ENCODE measurements at places on chromosomes 16 and 17. TPM values are rescaled to one million over a fixed set of nuclear protein-coding genes. Genes with fewer than 3 reads are reported as not detected.

DNA sequence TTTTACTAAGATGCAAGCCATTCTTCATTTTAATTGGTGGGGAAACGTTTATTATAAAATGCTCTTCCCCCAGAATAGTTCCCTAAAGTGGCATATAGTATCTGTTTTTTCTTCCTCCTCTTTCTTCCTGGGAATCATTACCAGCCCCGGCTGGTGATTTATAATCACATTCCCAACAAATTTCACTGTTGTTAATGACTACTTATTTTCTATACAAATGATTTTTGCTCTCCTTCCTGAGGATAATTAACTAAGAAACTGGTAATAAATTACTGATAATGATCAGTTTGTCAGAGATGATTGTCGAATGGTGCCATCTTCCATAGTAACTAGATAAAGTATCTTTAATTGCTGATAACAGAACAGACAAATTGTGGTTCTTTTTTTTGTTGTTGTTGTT, 785.5 kb upstream of the RBFOX1 start:
- DNase-seq: no peak

GRCh38 chr17:78062596-78062995, 66.0 kb downstream of the TMC6 start:
- no peak for DNase-seq

DNA sequence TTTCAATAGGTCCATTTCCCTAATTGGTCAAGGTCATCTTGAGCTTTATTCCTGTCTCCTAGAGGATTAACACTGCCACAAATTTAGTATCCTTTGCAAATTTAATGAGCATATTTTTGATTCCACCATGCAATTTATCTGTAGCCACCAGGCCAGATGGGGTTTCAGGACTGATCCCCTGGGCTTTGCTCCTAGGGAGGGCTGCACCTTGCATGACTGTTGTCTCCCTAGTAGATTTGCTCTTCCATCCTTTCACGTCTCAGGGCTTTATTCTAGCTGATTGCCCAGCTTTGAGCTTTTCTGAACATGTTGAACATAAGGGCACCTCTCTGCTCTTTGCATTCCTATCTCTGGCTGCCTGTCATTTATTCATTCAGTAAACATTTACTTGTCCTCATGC, 7.7 kb upstream of the KCNH6 start:
- DNase-seq: no peak

DNA sequence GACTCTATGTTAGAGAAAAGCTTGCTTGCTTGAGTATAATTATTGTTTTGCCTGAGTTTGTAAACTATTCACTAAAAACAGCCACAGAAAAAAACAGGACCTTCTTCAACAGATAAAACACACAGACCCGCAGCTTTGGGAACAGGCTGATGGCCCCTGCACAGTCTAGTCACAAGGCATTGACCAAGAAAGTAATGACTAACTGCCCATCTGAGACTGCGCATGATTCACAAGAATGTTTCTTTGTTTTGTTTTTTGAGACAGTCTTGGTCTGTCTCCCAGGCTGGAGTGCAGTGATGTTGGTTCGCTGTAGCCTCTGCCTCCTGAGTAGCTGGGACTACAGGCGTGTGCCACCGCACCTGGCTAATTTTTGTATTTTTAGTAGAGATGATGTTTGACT, 2.8 kb upstream of the ZKSCAN2 start:
- no peak for DNase-seq

- peak; percentile 71 for DNase-seq
Observed at GRCh38 chr17:7478276-7479212, 887 bp downstream of the ZBTB4 start.

USP6 gene
- 0.02 TPM for polyA plus RNA-seq

DNA sequence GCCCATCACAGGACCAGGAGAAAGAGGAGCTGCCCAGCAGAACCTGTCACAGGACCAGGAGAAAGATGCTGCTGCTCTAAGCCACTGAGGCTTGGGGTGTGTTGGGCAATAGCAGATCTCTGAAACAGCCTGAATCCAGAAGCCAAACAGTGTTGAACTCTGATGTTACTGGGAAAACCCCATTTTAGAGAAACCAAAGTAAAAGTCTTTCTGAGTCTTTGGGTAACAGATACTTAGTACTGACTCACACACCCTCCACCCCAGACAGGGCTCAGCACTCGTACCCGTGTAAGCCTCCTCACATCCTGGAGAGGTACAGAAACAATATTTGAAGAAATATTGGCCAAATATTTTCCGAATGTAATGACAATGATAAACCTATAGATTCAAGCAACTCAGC, 82.8 kb upstream of the GNG13 start:
- no peak for DNase-seq

IGF2BP1 gene
- not detected for polyA plus RNA-seq

GRCh38 chr16:74732707-74733350, 32.2 kb upstream of the MLKL start:
- no peak for DNase-seq

DNA sequence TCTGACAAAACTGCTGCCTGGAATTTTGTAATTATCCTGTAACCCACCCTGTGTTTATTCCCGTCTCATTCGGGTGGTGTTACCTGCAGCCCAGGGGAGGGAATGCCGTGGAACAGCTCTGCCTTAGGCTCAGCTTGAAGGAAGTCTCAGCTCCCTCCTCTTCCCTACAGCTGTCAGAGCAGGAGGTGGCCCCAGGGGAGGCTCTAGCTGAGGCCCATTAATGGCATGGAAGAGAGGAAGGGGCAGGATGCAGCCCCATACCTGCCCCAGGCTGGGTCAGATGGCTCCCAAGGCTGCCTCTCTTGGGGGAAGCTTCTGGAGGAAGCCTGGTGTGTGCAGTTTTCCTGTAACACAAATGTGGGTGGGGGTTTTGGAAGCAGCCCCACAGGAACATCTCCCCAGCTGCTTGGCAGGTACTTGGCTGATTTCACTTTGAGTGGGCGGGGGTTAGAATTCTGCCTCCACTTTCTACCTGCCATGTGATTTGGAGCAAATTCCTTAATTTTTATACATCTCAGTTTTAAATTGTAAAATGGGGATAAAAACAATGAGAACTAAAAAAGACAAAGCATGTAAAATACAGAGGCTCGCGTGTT, 103.9 kb downstream of the MGAT5B start:
- DNase-seq: no peak

- DNase-seq: no peak
Observed at GRCh38 chr17:5050278-5050677, 15.1 kb upstream of the SLC52A1 start.

DNA sequence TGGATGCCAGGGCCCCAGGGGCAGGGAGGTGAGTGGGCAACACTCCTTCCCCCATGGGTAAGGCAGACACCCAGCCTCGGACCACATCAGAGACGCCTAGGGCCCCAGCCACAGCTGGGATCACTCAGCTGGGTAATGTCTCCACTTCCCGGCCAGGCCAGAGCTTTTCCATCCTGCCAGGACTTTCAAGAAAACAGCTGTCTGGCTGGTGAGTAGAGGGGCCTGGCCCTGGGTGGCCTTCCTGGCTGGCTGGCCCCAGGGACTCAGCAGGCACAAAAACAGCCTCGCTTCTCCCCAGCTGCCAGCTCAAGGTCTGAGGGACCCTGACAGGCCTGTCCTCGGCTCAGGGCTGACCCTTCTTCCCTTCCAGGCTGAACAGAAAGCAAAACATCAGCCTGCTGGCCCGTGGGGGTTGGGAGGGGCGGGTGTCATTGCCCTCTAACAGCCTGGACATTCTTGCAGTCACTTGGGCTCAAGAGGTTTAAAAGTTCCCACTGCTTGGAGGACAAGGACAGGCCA, 45.3 kb upstream of the JPH3 start:
- DNase-seq: no peak

DNAI2 gene
- polyA plus RNA-seq: 0.28 TPM

CHAD gene
- polyA plus RNA-seq: not detected

SLC12A3 gene
- not detected for polyA plus RNA-seq

TBC1D26 gene
- not detected for polyA plus RNA-seq

Data from naive thymus-derived CD8-positive, alpha-beta T cell (primary cell).